Type B pancreatic cell (in vitro differentiated cells): ENCODE measurements at places on chromosomes 12 and 14.

DNA sequence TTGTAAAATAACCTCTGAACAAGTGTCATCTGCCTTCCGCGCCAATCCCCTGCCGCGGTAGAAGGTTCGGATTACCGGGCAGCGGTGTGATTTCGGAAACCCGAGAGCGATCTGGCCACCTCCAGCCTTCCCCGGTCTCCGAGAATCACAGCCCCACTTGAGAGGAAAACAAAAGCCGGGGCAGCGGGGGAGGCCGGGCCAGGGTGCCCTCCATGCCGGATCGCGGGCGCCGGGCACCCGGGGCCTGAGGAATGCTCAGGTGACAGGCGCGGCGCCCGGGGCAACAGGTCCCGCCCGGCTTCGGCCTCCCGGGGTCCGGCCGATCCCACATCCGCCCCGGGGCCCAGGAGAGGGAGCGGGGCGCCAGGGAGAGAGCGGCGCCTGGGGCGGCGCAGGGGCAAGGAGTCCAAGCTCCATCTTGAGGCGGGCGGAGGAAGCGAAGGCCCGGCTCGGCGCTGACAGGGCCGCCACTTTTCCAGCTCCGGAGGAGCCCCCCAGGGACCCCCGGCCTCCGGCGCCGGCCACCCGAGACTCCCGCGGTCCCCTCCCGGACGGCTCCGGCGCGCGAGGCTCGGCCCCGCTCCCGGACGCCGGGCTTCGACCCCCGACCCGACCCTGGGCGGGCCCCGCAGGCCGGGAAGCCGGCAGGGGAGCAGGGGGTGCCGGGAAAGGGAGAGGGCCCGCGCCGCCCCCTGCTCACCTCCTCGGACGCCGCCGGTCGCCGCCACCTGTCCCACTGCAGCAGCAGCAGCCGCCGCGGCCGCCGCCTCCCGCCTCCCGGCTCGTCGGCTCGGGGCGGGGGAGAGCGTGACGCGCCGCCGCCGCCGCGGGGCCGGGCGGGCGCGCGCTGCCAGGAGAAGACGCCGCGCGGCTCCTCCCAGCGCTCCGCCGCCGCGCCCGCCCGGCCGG lies at the start of gene CLIP1:
TSS of gene CLIP1 (minus strand) at position 849 of the 909 bp plus-strand sequence. CDS start 42,217 bp downstream, outside the sequence.
- H3K4me1 ChIP-seq = peaks cover 17% of the 10 kb centered on the region
- peak; percentile 80 for DNase-seq
- no peaks in the 10 kb centered on the region for H3K27me3 ChIP-seq
- H3K36me3 ChIP-seq = peaks cover 4% of the 10 kb centered on the region
- H3K4me3 ChIP-seq = peak within 1 kb of the TSS; percentile 98

GRCh38 chr12:91043408-91043807 lies 14.4 kb downstream of the KERA start:
- DNase-seq = no peak
- H3K27me3 ChIP-seq = no peaks in the 10 kb centered on the region
- no peaks in the 10 kb centered on the region for H3K36me3 ChIP-seq
- no peaks in the 10 kb centered on the region for H3K4me1 ChIP-seq
- no peak overlapping the region for H3K27ac ChIP-seq
- no peak overlapping the region for H3K4me3 ChIP-seq

- no peak overlapping the region for H3K4me3 ChIP-seq
- peaks cover 7% of the 10 kb centered on the region for H3K27me3 ChIP-seq
- H3K27ac ChIP-seq = no peak overlapping the region
- DNase-seq = no peak
Measured at GRCh38 chr12:19739195-19739776, 300.0 kb downstream of the AEBP2 start.

- no peaks in the 10 kb centered on the region for H3K36me3 ChIP-seq
- H3K4me3 ChIP-seq = no peak overlapping the region
- H3K27ac ChIP-seq = no peak overlapping the region
- no peaks in the 10 kb centered on the region for H3K27me3 ChIP-seq
Measured at GRCh38 chr12:78403136-78403535, 461.4 kb upstream of the SYT1 start.

- DNase-seq = no peak
- H3K27me3 ChIP-seq = no peaks in the 10 kb centered on the region
- H3K27ac ChIP-seq = peak overlapping the region; percentile 13
- H3K4me3 ChIP-seq = no peak overlapping the region
- no peaks in the 10 kb centered on the region for H3K36me3 ChIP-seq
Measured at GRCh38 chr14:99808515-99808914, 15.3 kb downstream of the EML1 start.

DNA sequence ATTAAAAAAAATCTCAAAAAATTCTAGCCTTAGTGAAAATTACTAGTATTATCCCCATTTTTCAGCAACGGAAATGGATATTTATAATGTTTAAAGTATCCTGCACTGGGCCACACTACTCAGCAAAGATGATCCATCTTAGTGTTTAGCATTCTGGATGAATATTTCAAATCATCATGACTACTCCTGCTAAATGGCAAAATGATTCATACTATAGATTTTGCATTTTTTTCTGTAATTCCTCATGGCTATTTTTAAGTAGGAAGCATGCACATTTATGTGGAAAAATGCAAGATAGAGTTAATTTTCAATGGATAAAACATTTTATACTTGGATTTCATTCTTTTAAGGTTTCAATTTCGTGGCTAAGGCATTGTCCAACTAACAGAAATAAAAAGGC lies 59.6 kb downstream of the LRFN5 start:
- no peaks in the 10 kb centered on the region for H3K36me3 ChIP-seq
- H3K27ac ChIP-seq = no peak overlapping the region
- H3K4me1 ChIP-seq = peaks cover 4% of the 10 kb centered on the region
- no peaks in the 10 kb centered on the region for H3K27me3 ChIP-seq

DNA sequence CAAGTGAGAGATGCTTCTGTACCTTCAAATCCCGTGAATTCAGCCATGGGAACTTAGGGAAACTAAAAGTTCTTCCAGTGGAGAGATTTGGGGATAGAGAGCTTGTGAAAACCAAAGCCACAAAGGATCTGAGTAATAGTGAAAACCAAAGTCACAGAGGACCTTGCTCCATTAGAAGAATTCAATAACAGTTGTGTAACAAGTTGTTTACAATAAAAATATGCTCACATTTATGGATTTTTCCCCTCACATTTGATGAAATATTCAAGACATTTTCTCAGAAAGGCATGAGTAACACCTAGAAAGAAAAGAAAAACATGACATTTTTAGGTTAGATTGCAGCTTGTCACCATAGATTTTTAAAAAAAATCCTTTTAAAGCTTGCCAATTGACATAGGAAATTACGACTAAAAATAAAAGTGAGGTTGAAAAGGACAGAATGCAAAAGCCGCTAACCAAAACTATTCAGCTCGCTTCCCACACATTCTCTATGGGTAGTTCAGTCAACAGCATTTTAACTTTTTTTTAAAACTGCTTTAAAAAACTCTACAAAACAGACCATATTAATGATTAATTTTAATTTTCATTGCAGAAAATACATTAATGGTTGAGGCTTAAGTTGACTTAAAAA lies 113.2 kb downstream of the CAND1 start:
- H3K4me3 ChIP-seq = no peak overlapping the region
- H3K27ac ChIP-seq = no peak overlapping the region
- H3K4me1 ChIP-seq = peaks cover 11% of the 10 kb centered on the region
- DNase-seq = no peak
- no peaks in the 10 kb centered on the region for H3K27me3 ChIP-seq

GRCh38 chr12:46504494-46504893 lies 131.9 kb upstream of the SLC38A2 start:
- H3K4me3 ChIP-seq = no peak overlapping the region
- no peak for DNase-seq
- H3K36me3 ChIP-seq = no peaks in the 10 kb centered on the region
- H3K27me3 ChIP-seq = no peaks in the 10 kb centered on the region
- no peak overlapping the region for H3K27ac ChIP-seq

DNA sequence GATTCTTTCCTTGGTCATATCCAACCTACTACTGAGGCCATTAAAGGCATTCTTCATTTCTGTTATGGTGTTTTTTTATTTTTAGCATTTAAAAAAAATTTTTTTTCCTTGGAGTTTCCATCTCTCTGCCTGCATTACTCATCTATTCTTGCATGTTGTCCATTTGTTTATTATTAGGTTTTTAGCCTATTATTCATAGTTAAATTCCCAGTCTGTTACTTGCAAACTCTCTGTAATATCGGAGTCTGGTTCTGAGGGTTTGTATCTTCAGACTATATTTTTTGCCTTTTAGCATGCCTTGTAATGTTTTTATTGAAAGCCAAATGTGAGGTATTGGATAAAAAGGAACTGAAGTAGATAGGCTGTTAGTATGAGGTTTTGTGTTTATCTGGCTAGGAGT lies 284.3 kb downstream of the FUT8 start:
- H3K27me3 ChIP-seq = no peaks in the 10 kb centered on the region
- no peak overlapping the region for H3K4me3 ChIP-seq
- H3K4me1 ChIP-seq = no peaks in the 10 kb centered on the region

DNA sequence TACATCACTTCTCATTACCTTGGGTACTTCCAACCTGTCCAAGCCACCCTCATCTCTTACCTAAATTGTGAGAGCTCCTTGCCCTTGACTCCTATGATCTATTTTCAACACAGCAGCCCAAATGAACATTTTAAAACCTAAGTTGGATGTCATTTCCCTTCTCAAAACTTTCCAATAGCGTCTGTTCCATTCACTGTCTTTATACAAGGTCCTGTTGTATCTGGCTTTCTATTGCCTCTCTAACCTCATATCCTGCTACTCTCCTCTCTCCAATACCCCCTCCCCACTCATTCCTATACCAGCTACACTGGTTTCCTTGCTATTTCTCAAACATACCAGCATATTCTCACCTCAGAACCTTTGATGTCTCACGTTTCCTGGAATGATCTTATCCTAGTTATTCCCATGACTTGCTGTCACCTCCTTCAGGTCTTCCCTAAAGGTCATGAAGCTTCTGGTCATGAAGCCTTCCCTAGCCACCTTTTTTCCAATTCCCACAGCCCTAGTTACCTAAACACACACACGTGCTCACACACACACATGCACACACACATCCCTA lies 4.1 kb upstream of the KANSL2 start:
- H3K4me3 ChIP-seq = no peak overlapping the region
- no peak for DNase-seq
- H3K4me1 ChIP-seq = peaks cover 4% of the 10 kb centered on the region

- no peaks in the 10 kb centered on the region for H3K36me3 ChIP-seq
- no peaks in the 10 kb centered on the region for H3K27me3 ChIP-seq
- H3K4me3 ChIP-seq = no peak overlapping the region
Measured at GRCh38 chr14:42884100-42884499, 1277.4 kb downstream of the LRFN5 start.

- peaks cover 4% of the 10 kb centered on the region for H3K36me3 ChIP-seq
- H3K4me3 ChIP-seq = no peak overlapping the region
- DNase-seq = no peak
- H3K27me3 ChIP-seq = no peaks in the 10 kb centered on the region
Measured at GRCh38 chr12:124765581-124766489, 97.8 kb downstream of the SCARB1 start.

- no peaks in the 10 kb centered on the region for H3K27me3 ChIP-seq
- no peaks in the 10 kb centered on the region for H3K36me3 ChIP-seq
- no peaks in the 10 kb centered on the region for H3K4me1 ChIP-seq
- H3K4me3 ChIP-seq = no peak overlapping the region
- no peak overlapping the region for H3K27ac ChIP-seq
Measured at GRCh38 chr12:59700153-59700450, 104.3 kb downstream of the SLC16A7 start.

DNA sequence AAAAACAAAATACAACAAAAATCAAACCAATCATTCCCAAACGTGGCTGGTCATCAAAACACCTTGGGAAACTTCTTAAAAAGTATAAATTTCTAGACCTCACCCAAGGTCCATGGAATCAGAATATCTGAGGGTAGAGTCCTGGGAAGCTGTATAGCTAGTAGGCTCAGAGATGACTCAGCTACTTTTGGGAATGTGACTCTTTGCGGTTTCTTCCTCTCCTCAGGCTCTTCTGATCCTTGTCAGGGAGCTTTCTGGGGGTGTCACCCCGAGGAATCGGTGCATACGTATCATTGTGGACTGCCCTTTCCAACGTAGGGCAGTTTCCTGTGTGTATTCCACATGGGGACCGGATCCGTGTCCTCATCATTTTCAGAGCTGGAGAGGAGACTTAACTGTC lies 14.8 kb downstream of the JDP2 start:
- peak overlapping the region; percentile 98 for H3K27ac ChIP-seq
- H3K27me3 ChIP-seq = no peaks in the 10 kb centered on the region
- peaks cover 27% of the 10 kb centered on the region for H3K36me3 ChIP-seq
- no peak overlapping the region for H3K4me3 ChIP-seq
- no peak for DNase-seq

DNA sequence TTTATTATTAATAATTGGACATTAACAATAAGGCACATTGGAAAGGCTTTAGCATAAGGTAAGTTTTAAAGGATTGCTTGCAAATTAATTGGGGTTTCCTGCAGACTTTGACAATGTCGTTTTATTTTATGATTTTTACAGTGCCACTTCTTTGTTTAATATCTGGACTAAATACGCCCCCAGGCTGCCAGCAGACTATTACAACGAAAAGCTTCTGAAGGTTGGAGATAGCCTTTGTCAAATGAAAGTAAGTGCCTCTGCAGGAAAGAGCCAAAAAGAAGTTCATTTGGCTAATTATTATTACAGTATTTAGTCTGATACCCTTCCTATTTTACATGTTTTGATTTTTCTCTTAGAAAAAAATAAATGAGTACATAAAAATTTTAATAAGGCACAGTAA lies 11.3 kb downstream of the CFAP54 start:
- peaks cover 8% of the 10 kb centered on the region for H3K4me1 ChIP-seq
- H3K36me3 ChIP-seq = no peaks in the 10 kb centered on the region
- DNase-seq = no peak
- no peak overlapping the region for H3K4me3 ChIP-seq
- H3K27me3 ChIP-seq = no peaks in the 10 kb centered on the region

GRCh38 chr12:102676812-102677211 lies 196.4 kb upstream of the IGF1 start:
- no peak overlapping the region for H3K4me3 ChIP-seq
- DNase-seq = no peak
- no peaks in the 10 kb centered on the region for H3K4me1 ChIP-seq
- no peaks in the 10 kb centered on the region for H3K27me3 ChIP-seq

GRCh38 chr12:118846416-118846815 lies 134.9 kb upstream of the SRRM4 start:
- H3K36me3 ChIP-seq = no peaks in the 10 kb centered on the region
- no peak overlapping the region for H3K27ac ChIP-seq
- no peak overlapping the region for H3K4me3 ChIP-seq
- H3K27me3 ChIP-seq = peaks cover 34% of the 10 kb centered on the region
- H3K4me1 ChIP-seq = no peaks in the 10 kb centered on the region
